ENCODE measurements at places on chromosomes 7 and 10.

GRCh38 chr10:121099181-121099580, 248.0 kb downstream of the WDR11 start:
- DNase-seq, result no peak

DNA sequence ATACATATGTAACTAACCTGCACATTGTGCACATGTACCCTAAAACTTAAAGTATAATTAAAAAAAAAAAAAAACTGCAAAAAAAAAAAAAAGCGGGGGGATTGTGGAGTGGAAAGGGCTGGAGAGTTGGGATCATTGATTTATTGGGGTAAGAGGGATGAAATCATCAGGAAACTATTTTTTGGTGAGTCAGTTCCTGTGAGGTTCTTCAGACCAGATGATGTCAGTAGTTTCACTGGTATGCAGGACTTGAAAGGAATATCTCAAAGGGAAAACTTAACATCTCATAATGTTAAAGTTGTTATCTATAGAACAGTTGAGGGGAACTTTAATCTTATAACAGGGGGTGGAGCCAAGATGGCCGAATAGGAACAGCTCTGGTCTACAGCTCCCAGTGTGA, 32.6 kb upstream of the TECTB start:
- no peak for DNase-seq

DNA sequence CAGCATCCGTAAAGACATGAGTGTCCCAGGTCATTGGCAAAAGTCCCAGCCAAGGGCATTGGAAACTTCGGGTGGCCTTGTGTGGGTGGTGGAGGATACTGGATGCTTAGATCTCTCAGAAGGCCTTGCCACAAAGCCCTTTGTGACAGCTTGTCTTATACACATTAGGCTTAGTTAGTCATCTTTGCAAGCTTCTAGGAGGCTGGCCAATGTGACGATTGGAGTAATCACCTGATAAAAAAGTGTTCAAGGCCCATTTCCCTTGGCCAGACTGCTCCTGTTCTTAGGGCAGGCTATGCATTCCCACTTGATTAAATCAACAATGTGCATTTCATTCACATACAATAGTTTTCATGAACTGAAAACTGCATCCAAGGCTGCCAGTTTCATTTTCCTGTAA, 26.9 kb downstream of the NPS start:
- no peak for DNase-seq

DNA sequence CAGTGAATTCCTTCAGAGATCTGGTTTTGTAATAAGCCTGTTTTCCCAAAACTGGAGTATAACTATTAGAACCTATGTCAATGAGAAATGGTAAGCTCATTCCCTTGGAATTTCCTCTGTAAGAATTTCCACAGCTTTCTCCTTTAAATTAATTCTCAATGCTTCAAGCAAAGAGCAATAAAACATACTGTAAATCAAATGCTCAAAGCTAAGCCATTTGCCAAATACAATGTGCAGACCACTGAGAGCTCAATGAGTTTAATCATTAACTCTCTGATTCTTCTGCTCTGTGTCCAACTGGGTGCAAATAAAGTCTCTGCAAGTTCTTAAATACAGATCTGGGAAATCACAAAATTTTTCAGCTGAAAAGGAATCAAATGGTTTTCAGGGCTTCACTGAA, 227.6 kb upstream of the IMMP2L start:
- DNase-seq, result no peak

DNA sequence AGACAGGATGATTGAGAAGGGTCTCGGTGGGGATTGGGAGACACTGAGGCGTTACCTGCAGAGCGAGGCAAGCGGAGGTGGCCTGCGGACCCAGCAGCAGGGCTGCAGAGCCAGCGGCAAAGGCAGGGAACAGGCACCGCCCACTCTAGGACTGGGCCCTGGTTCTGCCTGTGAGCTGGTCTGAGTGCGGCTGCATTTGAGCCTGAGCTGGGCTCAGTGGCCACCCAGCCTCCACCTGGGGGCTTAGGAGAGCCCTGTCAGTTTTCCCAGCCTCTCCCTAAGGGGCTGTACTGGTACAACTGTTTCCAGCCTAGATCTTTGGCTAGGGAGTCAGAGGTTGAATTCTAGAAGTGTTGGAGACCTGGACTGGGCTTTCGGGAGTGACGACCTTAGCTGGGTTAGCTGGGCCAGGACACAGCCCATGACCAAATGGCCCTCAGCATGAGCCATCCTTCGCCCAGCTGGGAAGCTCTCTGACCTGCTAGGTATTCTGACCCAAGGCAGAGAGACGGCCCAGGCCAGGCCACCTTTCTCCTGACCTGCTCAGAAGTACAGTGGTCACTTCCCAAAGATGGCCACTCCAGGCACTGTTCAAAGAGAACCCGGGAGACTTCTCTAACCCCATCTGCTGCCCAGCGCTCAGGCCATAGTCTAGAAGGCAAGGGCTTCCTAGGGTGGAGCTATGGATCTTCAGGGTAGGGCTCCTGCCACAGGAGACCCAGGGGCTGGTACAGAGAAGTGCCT, 64.9 kb downstream of the PAX2 start:
- DNase-seq, result no peak

DNA sequence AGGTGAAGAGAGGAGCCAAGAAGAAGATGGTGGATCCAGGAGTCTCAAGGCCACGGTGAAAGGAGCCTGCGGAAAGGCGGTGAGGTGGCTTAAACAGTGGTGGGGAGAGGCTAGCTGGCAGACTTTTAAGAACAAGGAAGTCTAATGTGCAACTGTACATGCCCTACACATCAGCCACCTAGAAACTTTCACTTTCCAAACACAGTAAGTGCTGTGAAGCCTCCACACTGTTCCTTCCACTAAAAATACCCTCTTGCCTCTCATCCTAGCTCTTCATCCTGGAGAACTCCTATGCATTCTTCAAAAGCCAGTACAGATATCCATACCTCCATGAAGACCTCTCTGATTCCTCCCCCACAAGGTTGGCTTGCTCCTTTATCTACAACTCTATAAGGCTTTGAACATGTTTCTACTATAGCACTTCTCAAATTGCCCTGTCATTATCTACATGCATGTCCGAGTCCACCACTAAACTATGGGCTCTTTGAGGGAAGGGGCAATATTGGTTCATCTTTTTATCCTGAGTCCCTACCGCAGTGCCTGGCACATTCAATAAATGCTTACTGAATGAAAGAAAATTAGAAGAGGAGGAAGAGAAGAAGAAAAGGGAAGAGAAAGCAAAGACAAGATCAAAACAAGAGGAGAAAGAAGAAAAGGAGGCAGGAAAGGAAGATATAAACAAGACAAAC, 54.2 kb downstream of the DNAJC12 start:
- no peak for DNase-seq

- no peak for DNase-seq
These were observed 9.9 kb downstream of the CCNY start for GRCh38 chr10:35346248-35346647.

DNA sequence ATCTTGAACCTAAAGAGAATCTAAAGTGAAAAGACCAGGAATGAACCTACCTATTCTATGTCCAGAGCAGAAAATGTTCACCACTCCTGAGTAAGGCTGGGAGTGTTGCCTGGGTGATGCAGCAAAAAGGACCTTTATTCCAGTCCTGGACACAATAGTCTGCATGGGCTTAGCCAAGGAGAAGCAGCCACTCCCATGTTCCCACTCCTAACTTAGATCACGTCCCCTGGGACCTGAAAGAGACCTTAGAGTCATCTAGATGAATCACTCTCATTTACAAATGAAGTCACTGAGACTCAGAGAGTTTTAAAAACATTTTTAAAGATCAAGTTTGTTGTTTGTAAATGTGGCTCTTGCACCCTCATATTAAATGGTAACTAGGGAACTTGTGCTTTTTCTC, 763.4 kb downstream of the KCNMA1 start:
- DNase-seq, result no peak

GRCh38 chr10:80487791-80488538, 33.9 kb downstream of the TSPAN14 start:
- no peak for DNase-seq

DNA sequence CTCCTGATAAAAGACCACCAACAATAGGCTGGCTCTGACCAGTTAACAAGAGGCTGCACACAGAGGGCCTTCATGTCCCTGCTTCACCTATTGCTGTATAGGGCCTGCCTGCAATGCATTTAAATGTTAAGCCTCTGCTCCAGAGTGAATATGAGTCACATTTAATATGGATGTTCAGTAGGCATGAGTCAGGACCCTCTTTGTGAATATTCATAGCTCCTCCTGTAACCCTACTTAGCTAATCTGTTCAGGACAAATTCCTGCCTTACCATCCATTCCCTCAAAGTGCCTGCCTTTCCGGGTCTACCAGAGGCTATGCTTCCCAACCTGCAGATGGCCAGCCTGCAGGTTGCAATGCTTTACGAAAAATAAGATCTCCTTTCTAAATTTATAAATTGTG, 32.5 kb downstream of the ARHGAP22 start:
- DNase-seq, result no peak

DNA sequence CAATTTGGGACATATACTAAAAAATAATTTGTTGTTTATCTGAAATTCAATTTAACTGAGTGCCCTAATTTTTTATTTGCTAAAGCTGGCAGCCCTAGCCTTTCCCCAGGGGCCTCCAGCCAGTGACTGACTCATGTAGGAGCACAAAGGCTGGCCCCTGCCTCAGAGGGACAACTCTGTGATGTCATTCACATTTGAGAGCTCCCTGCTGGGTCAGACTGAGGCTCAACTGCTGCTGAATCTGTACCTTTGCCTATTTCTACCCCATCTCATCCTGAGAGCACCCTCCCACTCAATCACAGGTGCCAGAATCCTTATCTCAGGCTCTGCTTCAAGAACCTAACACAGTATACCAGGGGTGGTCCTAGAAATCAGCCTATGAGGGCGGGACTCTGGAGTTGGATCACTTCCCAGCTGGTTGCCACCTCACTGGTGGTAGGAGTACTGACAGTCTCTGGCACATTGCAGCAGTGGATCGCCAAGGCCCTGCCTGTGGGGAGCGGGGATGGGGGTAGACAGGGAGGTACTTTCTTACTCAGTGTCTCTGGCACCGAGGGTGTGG, 11.6 kb downstream of the GCK start:
- peak; percentile 58 for DNase-seq

GRCh38 chr7:81871606-81872265, 101.9 kb upstream of the HGF start:
- DNase-seq, result no peak

DNA sequence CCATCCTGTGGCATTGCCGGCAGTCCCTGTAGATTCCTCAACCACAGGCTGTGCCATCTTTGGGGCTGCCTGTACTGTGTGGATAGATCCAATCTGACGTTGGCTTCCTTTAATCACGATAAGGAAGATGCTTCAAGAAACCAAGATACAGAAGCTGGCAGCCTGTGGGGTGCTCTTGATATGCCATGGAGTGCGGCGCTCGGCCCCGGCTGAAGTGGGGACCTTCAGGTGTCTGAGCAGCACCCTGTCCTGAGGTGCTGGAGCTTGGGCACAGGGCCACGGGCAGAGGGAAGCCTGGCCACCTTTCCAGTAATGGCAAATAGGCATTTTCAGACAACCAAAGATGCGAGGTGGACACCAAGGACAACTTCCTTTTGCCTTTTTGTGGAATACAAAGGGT, 139.5 kb downstream of the ACTR3B start:
- DNase-seq, result no peak

- DNase-seq, result no peak
These were observed 57.0 kb downstream of the ASAH2B start for GRCh38 chr10:50796693-50797092.

- DNase-seq, result no peak
These were observed 13.4 kb downstream of the EGFR start for GRCh38 chr7:55032069-55032699.

- no peak for DNase-seq
These were observed 43.3 kb upstream of the FMC1 start for GRCh38 chr7:139297795-139298194.

- no peak for DNase-seq
These were observed 6.8 kb downstream of the AHCYL2 start for GRCh38 chr7:129231666-129232065.

DNA sequence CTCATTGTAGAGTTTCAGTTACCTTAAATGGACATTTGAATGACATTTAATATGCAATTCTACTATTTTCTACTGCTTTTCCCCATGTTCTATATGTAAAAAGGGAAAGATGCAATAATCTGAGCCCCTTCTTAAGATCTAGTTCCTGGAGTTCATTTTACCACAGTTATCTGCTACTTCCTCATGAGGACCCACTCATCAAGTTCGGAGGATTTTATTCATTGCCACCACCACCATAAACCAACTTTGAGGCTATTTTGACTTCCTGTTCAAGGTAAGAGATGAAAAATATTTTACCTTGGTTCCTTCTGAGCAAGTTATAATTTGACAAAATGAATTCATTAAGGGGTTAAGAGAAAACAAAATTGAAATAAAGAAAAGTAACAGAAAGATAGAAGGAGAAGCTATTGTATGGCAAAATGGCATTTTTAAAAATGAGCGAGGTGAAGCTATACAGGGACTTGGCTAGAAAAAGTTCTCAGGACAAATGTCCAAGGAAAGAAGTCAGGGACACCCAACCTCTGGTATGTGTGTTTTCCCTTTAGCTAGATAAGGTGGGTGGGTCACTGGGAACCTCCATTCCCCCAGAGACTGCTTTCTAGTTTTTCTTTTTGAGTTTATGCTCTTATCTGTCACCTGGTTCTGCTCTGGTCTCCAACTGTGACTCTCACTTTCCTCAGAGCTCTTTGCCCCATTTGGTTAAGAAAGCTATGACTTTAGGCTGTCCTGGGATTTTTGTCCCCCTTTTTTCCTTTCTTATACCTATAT, 14.9 kb upstream of the FAM3C start:
- no peak for DNase-seq

- no peak for DNase-seq
These were observed 287.4 kb upstream of the ZMIZ1 start for GRCh38 chr10:78781251-78781913.

DNA sequence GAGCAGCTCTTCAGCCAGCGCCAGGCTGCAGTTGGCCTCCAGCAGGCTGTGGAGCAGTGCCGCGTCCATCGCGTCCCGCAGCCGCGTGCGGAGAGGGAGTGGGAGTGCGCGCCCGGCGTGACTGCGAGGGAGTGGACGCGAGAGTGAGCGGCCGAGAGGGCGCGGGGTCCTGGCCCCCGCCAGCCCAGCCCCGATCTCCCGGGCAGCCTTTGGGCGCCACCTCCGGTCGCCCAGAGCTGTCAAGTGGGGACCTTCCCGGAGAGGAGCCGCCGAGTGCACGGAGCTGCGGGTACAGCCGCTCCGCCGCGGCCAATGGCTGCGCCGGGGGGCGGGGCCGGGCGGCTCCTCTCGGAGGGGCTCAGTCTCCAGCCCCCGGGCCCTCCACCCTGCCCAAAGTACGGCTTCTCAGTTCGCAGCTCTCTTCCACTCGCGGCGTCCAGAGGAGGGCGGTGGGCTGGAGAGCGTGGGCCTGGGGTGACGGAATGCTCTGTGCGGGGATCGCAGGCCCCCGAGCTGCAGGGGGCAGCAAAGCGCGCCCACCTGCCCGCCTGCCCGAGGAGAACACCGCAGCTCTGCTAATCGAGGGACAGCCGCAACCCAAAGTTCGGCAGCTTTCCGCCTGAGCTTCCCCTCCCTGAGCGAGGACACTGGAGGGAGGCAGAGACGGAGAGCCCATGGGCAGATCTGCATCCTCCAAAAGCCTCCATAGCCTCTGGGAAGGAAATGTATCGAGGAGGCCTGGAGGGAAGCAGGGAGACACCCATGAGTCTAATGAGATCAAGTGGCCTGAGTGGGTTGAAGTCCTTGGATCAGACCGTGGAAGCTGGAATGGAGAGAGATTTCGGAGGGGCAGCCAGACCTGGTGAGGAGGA, at the start of gene CRHR2:
Gene CRHR2 (minus strand): TSS at position 245 of the 872 bp plus-strand sequence. CDS start 176 bp downstream, at position 69.
- DNase-seq, result no peak
